Upper lobe of left lung (tissue), 6 donors: ENCODE measurements at places on chromosomes 3 and 15.
A peak's percentile ranks its signal among the peaks of the same experiment; 100 is the strongest.

- no peak for DNase-seq
These were observed 1.6 kb downstream of the DNAJC13 start for GRCh38 chr3:132418916-132419315.

DNA sequence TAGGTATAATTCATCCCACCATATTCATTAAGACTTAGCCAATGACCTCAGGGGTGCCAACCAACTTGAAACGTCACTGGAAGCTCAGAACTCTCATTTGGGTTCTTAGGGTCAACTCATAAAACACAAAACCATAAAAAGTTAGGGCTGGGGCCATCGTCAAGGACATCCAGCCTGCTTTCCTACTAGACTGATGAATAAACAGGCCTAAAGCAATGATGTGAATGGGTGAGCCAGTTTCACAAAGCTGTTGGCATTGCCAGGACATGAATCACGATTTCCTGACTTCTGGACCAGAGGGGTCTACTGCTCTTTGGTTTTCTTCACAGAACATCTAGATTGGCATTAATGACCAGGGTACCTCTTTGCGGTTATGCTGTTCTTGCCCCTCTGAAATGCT lies 64.7 kb downstream of the EOMES start:
- DNase-seq: no peak

DNA sequence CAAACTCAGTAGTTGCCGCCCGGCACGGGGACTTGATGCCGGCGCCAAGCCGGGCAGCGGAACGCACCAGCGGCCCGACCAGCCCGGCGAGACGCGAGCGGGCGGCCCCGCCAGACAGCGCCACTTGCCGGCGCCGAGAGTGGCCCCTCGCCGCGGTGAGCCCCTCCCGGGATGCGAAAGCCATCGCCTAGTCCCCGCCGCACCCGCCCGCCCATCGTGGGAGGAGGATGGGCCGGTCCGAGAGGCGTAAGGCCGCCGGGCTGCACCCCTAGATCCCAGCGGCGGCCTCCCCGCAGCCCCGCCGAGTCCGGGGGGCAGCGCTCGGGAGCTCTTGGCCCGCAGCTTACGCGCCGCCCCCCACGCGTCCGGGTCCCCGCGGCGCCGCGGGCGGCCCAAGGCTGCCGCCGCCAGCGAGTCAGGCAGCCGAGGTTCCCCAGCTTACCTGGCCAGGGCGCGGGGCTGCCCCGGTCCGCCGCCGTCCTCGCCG lies 609 bp downstream of the GOLGA8A start:
- no peak for DNase-seq

- no peak for DNase-seq
These were observed 181.4 kb downstream of the GREM1 start for GRCh38 chr15:32899126-32899596.

GRCh38 chr3:126152458-126152857 lies 27.9 kb downstream of the ALDH1L1 start:
- DNase-seq: peak; percentile 27
